ENCODE measurements at places on chromosomes 5 and 9.

DNA sequence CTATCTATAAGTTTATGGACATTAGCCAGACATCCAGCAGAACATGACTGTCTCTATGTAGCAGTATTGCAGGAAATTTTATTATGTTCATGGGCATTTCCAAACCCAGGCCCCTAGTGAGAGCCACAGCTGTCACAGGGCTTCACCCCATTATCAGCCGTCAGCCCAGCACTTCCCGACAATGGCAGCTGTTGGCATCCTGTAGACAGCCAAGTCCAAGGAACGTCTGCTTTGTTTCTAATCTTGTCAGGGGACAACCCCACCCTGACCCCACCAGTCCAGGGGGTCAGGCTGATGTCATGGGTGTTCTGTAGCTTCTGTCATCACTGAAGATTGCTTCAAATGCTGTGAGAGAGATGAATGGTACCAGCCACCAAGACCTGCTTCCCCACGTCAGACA lies 565.3 kb upstream of the BRINP1 start:
- DNase-seq, result no peak

GRCh38 chr5:96288845-96289185 lies 144.2 kb downstream of the PCSK1 start:
- DNase-seq, result peak; percentile 84

DNA sequence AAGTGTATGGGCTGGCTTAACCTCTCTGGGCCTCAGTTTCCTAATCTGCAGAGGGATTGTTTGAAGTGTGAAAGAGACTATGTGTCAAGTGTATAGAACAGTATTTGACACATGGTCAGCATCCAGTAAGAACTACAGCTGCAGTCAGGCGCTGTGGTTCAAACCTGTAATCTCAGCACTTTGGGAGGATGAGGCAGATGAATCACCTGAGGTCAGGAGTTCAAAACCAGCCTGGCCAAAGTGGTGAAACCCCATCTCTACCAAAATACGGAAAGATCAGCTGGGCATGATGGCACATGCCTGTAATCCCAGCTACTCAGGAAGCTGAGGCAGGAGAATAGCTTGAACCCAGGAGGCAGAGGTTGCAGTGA lies 31.9 kb upstream of the STING1 start:
- DNase-seq, result peak; percentile 84

DNA sequence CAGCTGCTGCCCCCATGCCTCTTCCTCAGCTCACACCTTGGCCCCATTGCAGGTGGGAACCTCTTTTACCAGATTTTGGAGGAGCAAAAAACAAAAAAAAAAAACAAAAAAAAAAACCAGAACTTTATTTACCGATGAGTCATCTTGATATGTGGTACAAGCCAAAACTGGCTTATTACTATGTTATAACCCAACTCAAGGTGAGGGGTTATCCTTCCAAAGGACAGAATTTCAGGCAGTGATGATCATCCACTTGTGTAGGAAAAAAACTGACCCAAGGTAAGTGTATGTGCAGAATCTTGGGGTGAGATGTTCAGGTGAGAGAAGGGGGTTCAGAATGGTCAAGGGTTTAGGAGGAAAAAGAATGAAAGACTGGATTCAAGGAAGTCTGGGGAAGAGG lies 142.6 kb upstream of the FST start:
- DNase-seq, result peak; percentile 77

DNA sequence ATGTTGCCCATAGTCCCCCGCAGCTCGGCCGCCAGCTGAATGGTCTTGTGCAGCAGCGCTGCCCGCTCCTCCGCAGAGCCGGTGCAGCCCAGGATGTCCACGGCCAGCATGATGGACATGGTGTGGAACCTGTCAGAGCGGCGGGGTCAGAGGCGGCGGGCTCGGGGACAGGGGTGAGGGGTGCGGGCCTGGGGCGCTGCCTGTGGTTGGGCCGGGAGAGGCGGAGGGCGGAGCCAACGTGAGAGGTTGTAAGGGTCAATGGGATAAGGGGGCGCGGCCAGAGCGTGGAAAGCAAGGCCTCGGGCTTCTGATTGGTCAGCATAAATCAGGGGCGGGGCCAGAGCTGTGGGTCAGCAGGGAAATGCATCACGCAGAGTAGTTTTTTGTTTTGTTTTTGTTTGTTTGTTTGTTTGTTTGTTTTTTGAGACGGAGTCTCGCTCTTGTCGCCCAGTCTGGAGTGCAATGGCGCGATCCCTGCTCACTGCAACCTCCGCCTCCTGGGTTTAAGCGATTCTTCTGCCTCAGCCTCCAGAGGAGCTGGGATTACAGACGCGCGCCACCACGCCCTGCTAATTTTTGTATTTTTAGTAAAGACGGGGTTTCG lies 6.8 kb upstream of the TOR2A start:
- peak; percentile 19 for DNase-seq

GRCh38 chr9:70587201-70587600 lies 172.7 kb upstream of the KLF9 start:
- peak; percentile 23 for DNase-seq

DNA sequence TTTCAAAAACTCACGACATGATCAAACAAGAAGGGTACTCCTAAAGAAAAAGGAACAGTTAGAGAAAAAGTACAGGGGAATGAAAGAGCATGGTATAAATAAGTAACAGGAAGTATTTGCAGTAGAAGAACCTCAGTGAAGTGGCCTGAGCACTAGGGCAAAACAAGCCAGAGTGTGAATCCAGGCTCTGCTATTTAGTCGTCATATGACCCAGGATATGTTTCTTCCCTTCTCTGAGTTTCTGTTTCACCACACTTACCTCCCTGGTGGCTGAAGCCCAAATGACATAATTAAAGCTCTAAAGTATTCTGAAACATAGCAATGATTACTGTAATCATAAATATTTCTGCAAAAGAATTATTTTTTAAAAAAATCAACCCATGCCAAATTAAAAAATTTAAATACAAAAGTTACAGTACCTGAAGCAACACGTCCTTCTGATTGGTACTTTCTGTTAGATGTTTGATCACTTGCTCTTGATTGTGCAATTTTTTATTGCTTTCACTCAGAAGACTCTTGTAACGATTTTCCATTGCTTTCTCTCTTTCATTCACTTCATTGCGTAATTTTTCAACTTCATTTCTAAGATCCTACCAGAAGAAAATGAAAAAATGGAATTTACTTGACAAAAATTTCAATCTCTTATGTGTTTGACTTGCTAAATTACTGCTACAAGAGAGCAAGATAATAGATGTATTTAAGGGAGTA lies 88.9 kb downstream of the CDK5RAP2 start:
- DNase-seq, result no peak

DNA sequence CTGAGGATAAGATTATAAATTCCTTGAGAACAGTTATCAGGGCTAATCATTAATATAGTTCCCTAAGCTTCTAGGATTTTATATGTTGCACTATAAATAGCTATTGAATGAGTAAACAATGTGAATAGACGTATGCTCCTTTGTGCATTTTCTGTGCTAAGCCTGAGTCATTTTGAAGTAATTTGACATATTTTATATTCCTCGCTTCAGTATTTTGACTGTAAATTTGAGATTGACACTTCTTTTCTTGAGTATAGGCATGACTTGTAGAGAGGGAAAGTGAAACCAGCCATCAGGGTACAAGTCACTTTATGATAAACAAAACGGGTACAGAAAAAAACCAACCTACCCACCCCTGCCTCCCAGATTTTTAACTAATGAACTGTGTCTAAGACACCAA lies 367.7 kb upstream of the PRR16 start:
- peak; percentile 74 for DNase-seq

GRCh38 chr5:83321483-83322055 lies 150.0 kb upstream of the VCAN start:
- DNase-seq, result no peak

- DNase-seq, result no peak
These were observed 491.8 kb upstream of the COX7C start for GRCh38 chr5:86125731-86126601.

DNA sequence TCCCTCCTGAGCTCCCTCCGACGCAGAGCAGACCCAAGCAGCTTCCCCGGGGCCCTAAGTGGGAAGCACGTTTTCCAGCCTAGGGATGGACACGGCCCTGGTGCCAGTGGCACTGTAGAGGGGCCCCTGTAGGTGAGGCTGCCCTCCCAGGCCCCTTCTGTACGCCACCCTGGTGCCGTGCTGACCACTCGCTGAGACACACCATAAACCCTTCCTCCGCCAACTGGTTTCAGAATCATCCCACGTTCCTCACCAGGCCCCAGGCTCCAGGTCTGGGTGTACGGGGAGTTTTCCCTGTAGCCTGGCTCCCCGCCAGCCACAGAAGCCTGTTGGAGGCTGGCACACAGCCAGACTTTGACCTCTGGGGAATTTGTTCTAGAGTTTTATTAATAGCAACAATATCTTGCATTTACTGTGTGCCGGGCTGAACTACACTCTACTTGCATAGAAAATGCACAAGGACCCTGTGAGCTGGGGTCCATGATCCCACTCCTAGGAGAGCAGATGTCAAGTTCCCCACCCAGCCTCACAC lies 18.2 kb upstream of the WDR38 start:
- DNase-seq, result peak; percentile 53

Data from bronchial epithelial cell (primary cell).